ENCODE measurements at places on chromosomes 5 and 9. TPM values are rescaled to one million over a fixed set of nuclear protein-coding genes. Genes with fewer than 3 reads are reported as not detected.

Gene MYORG
- 1.6 TPM for total RNA-seq

Gene DCTN3
- total RNA-seq = 57.8 TPM

Gene PCDHA11
- not detected for total RNA-seq

Gene MCTP1
- total RNA-seq = not detected

- DNase-seq = no peak
Measured at GRCh38 chr9:76433406-76433805, 25.6 kb upstream of the GCNT1 start.

- no peak for DNase-seq
Measured at GRCh38 chr9:135077497-135078200, 9.8 kb upstream of the OLFM1 start.

GRCh38 chr5:133995341-133995740 is 9.4 kb downstream of the VDAC1 start:
- DNase-seq = no peak

DNA sequence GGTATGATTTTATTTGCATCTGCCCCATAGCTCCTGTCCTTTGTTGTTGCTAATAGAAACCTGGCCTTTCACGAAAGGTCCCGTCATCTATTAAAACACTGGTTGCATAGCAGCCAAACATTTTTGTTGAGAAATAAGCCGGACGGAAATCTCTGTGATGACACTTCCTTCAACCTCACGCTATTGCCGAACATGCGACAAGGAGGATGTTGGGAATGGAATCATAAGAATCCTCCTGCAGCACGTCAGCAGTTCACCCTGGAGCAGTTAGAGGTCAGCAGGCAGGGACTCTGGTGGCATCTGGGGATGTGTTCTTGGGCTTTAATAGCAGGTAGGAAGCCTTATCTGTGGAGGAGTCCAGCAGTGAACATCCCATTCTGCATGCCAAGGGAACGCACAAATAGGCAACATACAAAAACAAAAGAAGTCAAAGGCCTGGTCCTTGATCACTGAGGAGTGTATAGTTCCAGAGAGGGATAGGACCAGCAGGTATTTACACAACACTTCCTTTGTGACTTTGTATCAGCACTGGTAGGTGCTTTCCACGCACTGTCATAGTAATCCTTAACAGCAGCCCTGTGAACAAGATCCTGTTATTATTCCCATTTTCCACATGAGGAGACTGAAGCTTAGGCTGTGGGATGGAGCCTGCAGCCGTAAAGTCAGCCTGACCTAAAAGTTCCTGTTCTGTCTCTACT is 33.4 kb downstream of the ARHGAP26 start:
- no peak for DNase-seq

DNA sequence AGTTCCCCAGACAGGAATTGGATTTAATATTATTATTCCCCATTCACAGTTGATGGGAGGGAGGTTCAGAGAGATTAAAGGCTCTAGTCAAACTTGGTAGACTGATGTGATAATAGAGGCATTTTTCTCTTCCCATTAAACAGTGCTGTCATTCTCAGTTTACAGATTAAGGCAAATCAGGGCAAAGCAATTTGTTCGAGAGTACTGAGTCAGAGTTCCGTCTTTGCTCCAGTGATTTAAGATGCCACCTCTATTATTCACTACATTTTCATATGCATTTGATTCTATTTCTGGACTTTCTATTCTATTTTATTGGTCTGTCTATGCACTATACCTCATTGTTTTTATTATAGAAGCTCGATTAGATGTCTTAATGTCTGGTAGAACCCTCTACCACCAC is 201.0 kb upstream of the RAI14 start:
- no peak for DNase-seq

- DNase-seq = no peak
Measured at GRCh38 chr9:107504585-107505455, 15.3 kb upstream of the KLF4 start.

DNA sequence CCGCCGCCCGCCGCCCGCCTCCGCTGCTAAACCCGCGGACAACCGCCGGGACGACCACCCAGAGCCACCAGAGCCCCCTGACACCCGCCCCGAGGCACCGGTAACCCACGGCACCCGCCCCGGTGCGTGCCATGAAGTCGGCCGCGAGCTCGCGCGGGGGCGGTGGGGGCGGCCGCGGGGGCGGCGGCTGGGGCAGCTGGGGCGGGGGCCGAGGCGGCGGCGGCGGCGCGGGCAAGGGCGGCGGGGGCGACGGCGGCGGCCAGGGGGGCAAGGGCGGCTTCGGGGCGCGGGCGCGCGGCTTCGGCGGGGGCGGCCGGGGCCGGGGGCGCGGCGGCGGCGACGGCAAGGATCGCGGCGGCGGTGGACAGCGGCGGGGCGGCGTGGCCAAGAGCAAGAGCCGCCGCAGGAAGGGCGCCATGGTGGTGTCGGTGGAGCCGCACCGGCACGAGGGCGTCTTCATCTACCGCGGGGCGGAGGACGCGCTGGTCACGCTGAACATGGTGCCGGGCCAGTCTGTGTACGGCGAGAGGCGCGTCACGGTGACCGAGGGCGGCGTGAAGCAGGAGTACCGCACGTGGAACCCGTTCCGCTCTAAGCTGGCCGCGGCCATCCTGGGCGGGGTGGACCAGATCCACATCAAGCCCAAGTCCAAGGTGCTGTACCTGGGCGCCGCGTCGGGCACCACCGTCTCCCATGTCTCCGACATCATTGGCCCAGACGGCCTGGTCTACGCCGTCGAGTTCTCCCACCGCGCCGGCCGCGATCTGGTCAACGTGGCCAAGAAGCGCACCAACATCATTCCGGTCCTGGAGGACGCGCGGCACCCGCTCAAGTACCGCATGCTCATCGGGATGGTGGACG is 499 bp downstream of the FBLL1 start:
- DNase-seq = no peak

DNA sequence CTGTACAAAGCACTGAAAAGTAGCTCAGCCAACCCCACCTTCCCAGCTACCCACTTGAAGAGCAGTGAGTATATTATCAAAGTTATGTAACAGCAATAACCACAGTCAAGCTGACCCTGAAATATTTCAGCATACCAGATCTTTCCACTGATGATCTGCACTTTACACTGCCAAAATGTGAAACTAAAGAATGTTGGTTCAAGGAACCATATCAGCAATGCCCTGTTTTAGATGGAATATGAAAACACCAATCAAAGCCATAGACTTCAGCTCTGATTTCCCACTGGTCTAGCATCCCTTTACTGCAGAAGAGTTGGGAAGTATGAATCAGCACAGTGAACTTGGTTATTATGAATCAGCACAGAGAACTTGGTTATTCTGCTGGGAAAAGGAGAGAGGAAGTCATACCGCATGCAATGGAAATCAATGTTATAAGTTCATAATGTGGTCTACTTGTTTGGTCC is 20.0 kb downstream of the CEMIP2 start:
- DNase-seq = no peak

DNA sequence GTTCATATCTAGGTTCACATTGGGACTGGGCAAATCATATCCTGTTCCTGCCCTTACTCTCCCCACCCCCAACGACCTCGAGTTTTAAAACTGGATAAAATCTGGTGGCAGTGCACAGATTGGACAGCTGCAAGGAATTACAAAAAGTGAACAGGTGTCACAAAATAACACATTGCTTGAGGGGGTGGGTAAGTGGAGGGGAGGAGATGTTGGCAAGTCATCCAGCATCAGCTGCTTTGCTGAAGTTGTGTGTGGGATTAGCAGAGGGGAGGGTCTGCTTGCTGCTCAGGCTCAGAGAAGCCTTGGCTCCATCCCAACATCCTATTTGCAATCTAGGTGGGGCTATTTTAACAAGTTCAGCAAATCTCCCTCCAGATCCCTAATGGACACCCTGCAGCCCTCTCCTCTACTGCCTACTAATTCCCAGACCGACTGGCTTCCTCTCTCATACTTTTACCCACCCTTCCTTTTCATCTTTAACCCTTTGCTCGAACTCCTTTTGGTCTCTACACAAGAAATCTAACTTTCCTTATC is 39.8 kb upstream of the SLC24A2 start:
- DNase-seq = no peak

DNA sequence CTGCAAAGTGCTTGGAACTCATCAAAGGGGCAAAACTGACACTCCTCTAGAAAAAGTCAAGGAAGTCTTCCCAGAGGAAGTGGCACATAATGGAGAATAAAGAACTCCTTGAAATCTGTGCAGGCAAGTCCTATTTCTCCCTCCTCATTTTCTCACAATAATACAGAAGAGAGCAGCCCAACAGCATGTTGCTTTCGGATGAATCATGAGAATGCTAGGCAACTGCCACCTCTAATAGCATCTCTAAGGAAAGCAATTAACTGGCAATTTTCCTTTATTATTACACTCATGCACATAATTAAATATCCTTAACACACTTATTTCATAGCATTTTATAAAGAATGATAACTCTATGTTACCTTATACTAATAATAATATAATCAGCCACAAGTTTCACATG is 122.2 kb upstream of the PTGER4 start:
- DNase-seq = no peak

DNA sequence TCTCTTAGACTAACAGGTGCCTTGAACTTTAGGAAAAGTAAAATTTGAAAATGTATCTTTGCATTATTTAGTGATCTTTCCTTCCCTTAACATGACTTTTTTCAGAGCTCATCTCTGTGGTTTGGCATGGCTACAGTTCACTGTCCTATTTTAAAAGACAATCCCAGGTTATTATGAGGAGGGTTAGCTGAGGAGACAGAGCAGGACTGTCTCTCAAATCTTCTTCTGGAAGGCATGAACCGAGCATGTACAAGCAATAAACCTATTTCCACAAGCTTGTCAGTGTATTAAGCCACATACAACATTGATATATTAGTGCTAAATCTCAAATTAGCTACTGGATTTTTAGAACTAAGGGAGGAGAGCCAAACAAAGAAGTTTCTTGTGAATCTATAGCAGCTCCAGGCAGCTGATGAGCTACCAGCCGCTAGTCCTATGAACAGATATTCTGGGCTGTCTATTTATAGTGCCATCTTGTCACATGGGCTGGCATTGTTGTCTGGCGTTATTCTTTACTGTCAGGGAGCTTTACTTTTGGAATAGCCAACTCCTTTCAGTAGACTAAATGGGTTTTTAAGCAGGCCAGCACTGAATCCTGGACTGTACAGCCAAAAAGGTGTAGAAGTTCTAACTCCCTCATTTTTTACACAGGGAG is 171.2 kb upstream of the ACTBL2 start:
- no peak for DNase-seq

DNA sequence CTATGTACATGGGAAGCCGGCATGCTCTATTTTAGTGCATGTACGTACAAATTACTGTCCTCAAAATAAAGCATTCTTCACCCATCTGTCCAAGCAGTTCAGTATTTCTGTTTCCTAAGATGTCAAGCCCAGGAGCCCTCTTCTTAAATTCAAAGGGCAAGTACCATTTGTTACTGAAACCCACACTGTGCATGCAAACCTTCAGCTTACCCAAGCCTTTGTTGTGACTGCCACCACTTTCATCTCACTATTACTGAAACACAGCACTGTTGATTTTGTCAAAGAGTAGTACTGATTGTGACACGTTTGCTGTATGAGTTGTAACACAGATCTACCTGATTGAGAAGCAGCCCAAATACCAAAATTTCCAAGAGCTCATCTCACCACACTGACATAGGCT is 390.4 kb upstream of the IZUMO3 start:
- DNase-seq = no peak

DNA sequence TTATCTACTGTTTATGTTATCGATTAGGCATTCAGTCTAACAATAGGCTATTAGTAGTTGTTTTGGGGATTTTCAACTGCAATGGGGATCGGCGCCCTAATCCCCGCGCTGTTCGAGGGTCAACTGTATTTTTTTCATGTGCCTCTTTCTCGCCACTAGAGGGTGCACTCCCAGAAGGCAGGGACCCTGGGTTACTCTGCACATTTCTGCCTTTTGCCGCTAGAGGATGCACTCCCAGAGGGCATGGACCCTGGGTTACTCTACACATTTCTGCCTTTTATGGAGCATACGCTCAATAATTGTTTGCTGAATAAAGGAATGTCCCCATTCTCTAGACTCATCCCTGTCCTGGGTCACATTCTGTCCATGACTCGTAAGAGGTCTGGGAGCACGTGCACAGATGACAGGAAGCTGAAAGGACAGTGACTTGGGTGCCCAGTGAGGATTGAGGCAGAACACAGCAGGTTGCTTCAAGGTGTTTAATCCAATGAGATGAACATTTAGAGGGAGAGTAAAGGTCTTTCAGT is 27.9 kb upstream of the RECK start:
- DNase-seq = peak; percentile 57
